ENCODE measurements at places on chromosomes 13 and 19.

- no peak for DNase-seq
Measured at GRCh38 chr13:43054803-43055802, 31.7 kb downstream of the DNAJC15 start.

DNA sequence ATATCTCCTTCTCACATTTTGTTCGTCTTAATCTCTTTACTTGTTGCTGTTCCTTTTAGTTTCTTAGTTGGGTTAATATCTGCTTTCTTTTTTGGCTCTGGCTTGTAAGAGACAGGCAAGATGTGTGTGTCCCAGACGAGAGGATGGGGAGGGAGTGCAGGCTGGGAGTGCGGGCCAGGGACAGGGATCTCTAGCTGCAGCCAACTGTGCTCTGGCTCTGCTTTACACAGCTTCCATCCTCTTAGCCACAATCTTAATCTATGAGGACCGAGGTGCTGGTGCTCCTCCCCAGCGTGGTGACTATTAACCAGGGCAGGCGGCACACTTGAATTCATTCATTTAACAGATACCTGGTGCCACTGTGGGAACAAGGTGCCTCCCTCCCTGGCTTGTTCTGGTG is 70.9 kb upstream of the WASF3 start:
- no peak for DNase-seq

DNA sequence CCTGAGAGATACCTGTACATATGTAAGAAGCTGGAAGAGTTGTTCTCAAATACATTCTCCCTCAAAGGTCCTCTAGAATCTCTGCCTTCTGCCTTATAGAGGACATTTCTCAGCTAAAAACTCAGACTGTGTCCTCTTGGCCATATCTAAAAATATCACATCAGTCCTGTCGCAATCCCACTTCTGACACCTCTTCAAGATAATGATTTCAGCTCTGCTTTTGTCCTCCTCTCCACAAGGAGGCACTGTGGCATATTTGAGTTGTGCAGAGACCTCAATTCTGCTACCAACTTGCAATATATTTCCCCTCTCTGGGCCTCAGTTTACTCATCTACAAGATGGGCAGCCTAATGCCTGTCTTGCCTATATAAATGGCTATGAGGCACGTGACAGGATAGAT is 16.6 kb downstream of the ADAMTS10 start:
- DNase-seq, result no peak

- DNase-seq, result no peak
Measured at GRCh38 chr19:5600797-5601196, 21.8 kb downstream of the SAFB2 start.

- no peak for DNase-seq
Measured at GRCh38 chr13:57969951-57970350, 338.4 kb downstream of the PCDH17 start.
